Cardiac fibroblast (primary cell): ENCODE measurements at places on chromosomes 7 and 10.

GRCh38 chr10:10332786-10333185 is 684.9 kb upstream of the CELF2 start:
- peak; percentile 26 for DNase-seq

DNA sequence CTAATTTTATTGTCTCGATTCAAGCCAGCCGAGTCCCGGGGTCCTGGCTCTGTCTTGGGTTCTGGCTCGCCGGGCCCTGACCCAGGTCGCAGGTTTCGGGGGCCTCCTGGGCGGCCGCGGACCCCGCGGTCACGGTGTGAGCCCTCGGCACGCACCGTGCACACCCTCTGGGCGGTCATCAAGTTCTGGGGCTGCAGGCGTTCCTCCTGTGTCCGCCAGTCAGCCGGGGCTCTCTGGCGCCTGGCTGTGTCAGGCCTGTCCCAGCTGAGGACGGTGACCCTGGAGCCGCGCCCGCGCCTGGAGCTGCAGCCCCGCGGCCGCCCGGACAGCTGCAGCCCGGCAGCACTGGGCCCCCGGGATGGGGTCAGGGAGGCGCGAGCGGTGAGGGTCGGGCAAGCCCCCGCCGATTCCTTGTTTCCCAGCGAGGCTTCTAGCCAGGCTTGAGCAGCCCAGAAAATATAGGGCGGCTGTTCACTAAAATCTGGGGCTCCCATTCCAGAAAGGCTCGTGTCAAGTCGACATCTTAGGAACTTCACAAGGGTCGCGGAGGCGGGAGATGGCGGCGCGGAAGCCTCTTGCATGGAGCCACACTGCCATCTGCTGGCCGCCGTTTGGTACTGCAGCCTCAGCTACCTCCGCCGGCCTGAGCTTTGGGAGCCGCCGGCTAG is 4.2 kb upstream of the HOXA7 start:
- peak; percentile 76 for DNase-seq

GRCh38 chr7:123645516-123645915 is 10.2 kb upstream of the LMOD2 start:
- DNase-seq = no peak

GRCh38 chr7:67484244-67484751 is 487.7 kb downstream of the TYW1 start:
- DNase-seq = peak; percentile 68

GRCh38 chr7:154373956-154374355 is 321.8 kb downstream of the DPP6 start:
- no peak for DNase-seq

DNA sequence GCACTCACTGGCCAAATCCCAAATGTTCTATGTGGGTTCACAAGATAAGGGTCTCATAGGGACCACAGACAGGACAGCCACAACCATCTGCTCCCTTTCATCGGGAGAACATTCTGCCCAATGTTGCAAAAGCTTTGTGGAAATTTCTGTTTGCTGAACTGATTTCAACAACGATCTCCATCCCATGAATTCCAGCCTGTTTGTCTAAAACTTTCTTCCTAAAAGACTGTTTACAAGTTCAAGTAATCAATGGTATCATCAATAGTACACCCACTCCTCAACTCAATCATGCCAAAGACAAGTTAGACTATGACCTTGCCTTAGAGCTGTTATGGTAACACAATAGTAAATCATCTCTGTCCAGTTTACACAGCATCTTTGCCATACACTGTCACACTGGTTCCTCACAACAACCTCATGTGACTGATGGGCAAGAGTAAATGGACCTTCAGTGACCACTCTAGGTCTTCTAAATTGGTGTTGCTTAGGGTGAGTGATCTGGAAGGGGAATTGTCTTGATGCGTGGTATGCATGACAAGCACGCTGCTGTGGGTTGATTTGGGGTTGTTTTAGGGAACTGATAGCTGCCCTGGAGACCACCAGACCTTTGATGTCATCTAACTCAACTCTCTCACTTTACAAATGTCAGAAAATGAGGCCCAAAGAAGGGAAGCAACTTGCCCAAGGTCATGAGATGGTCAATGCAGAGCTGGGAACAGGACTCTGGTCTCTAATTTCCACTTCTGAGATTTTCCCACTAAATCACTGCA is 95.1 kb downstream of the PPP1R3C start:
- DNase-seq = no peak

- DNase-seq = no peak
Measured at GRCh38 chr7:101558742-101559325, 70.3 kb downstream of the MYL10 start.

- no peak for DNase-seq
Measured at GRCh38 chr10:24694086-24694485, 29.6 kb downstream of the ARHGAP21 start.

GRCh38 chr7:7766671-7767070 is 48.3 kb upstream of the RPA3 start:
- DNase-seq = peak; percentile 49
